ENCODE measurements at places on chromosomes 12 and 14.
A peak's percentile ranks its signal among the peaks of the same experiment; 100 is the strongest.

GRCh38 chr14:93953263-93953662 lies 23.1 kb downstream of the ASB2 start:
- DNase-seq: no peak

- no peak for DNase-seq
These were observed 13.5 kb downstream of the CEP170B start for GRCh38 chr14:104878582-104878981.

GRCh38 chr14:105508601-105509000 lies 17.6 kb downstream of the TEDC1 start:
- no peak for DNase-seq

- DNase-seq: no peak
These were observed 22.8 kb downstream of the COX8C start for GRCh38 chr14:93369713-93370266.

DNA sequence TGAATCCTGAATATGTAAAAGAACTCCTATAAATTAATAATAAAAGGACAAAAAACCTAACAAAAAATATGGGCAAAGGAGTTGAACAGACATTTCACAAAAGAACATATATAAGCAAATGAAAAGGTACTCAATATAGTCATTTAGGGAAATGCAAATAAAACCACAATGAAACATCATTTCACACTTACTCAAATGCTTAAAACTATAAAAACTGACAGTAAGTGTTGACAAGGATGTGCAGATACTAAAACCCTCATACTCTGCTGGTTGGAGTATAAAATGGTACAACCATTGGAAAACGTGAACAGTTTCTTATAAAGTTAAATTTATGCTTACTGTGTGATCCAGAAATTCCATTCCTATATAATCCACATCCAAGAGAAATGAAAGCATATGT lies 247.1 kb downstream of the GXYLT1 start:
- no peak for DNase-seq

- peak; percentile 11 for DNase-seq
These were observed 311.9 kb downstream of the DUSP6 start for GRCh38 chr12:89040146-89040964.

DNA sequence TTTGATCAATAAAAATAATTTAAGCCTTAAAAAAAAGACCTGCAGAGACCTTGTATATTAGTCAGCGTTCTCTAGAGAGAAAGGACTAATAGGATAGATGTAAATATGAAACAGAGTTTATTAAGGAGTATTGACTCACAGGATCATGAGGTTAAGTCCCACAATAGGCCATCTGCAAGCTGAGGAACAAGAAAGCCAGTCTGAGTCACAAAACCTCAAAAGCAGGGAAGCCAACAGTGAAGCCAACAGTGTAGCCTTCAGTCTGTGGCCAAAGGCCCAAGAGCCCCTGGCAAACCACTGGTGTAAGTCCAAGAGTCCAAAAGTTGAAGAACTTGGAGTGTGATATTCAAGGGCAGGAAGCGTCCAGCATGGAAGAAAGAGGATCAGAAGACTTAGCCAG lies 66.3 kb downstream of the TBX5 start:
- DNase-seq: no peak

- DNase-seq: no peak
These were observed 61.1 kb downstream of the SLC25A47 start for GRCh38 chr14:100384277-100384676.

DNA sequence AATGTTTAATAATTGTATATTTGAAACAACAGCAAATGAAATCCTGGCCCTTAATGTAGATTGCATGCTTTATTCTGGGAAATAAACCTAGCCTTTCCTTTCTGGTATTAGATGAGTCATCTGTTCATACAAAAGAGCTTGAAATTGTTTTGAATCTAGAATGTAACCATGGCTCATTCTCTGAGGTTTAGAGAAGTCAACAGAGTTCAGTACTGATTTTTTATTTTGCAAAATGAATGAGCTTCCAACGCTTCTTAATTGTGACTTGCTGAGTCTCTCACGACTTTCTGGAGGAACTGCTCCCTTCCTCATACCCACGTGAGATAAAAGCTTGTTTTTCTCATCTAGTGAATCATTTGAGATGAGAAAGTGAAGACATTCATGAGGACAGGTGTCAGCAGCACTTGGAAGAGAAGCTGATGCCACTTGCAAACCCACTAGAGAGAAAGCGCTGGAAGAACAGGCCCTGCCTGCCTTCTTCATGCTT lies 509.6 kb downstream of the VRK1 start:
- DNase-seq: no peak

GRCh38 chr12:10069099-10069498 lies 29.7 kb downstream of the CLEC1A start:
- peak; percentile 56 for DNase-seq

DNA sequence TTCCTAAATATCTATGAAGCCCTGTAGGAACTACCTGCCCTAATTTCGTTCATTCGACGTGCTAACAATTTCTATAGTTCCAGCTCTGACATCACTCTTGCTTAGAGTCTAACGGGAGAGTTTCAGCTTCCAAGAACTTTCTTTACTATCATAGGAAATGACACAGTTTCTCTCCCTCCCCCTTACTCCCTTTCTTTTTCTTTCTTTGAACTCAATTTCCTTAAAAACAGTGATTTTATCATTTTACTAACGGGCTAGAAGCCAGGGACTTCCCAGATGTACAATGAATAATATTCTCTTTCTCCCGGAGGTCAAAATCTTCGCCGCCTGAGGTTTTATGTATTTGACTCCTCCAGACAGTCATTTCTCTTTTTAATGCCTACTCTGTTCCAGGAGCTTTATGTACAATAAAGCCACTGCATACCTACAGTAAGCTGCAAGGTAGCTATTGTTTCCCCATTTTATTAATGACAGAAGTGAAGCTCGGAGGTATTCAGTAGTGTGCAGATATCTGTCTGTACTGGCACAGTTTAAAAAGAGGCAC lies 15.7 kb downstream of the SMCO2 start:
- peak; percentile 43 for DNase-seq

- peak; percentile 83 for DNase-seq
These were observed at the start of gene PALS1 for GRCh38 chr14:67241411-67242167. TSS of gene PALS1 (plus strand) at chr14:67241435. CDS start at chr14:67279171, 37,736 bp downstream.

GRCh38 chr12:26701604-26702215 lies 131.3 kb downstream of the ITPR2 start:
- peak; percentile 68 for DNase-seq

DNA sequence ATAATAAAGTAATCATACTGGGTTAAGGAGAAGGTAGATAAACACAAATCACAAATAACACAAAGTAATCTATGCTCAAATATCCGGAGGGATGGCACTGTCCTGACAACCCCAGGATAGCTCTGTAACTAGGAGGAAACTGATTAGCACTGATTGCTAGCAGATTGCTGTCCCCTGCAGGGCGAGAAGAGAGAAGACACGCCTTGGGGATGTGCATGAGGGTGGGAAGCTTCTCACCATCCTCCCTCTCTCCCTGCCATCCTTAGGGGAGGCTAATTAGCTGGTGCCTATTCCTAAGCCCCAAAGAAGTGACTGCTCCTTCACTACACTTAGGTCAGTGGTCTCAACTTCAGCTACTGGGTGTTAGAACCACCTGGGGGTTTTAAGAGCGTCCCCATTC lies 27.0 kb upstream of the TMEM260 start:
- no peak for DNase-seq

- DNase-seq: no peak
These were observed 59.4 kb downstream of the TTC7B start for GRCh38 chr14:90756755-90757345.

GRCh38 chr12:120642826-120643225 lies 2.4 kb downstream of the CABP1 start:
- DNase-seq: peak; percentile 27

GRCh38 chr12:8661751-8662150 lies 875 bp downstream of the MFAP5 start:
- no peak for DNase-seq

- no peak for DNase-seq
These were observed 44.8 kb downstream of the SSPN start for GRCh38 chr12:26239852-26240815.

GRCh38 chr12:9795945-9796344 lies 31.3 kb upstream of the KLRF1 start:
- no peak for DNase-seq

GRCh38 chr12:101749657-101750056 lies 10.4 kb upstream of the SYCP3 start:
- DNase-seq: no peak

DNA sequence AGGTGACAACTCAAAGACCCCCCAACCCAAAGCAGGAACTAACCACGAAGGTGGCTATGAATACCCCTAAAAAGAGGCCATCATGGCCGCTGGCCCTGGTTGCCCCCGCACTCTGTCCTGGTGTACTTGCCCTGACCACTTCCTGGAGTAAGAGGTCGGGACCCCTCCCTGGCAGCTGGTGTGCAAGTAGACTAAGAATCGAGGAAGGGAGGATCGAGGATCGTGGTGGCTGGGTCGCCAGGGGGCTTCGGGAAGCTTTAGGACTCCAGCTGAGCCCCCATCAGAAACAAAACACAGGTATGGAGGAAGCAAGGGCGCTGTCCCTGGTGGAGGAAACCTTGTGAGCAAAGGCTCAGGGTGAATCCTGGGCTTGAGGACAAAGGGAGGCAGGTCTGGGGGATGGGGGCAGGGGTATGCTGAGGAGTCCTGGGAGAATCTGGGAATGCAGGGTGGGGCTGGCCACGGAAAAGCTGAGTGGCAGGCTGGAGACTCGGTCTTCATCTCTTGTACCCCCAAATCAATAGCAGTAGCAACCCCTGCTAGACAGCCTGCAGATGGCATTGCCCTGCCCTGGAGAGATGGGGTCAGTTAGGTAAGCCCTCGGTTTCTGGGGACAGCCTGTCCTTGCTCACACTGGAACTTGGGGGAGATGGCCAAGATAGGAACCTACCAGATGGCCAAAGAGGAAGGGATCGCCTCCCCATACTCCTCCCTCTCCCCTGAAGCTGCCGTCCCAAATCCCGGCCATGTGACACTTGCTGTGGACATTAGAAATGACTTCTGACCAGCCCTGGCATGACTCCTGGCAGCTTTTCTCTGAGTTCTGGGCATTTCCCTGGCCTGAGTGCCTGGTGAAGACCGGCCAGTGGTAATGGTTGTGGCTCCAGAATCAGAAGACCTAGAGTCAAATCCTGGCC lies 45.3 kb upstream of the ESRRB start:
- no peak for DNase-seq

GRCh38 chr12:76455582-76456345 lies 103.8 kb downstream of the OSBPL8 start:
- peak; percentile 94 for DNase-seq

DNA sequence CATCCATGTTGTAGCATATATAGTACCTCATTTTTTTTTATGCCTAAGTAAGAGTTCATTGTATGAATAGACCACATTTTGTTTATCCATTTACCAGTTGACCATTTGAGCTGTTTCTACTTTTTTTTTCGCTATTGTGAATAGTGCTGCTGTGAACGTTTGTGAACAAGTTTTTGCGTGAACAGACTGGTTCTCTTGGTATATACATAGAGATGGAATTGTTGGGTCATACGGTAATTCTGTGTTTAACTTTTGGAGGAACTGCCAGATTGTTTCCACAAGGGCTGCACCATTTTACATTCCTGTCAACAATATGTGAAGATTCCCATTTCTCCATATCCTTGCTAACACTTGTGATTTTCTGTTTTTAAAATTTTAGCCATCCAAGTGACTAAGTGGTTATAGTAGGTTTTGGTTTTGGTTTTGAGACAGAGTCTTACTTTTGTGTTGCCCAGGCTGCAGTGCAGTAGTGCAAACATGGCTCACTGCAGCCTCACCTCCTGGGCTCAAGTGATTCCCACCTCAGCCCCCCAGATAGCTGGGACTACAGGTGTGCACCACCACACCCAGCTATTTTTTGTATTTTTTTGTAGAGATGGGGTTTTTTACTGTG lies 68.3 kb upstream of the AMN start:
- no peak for DNase-seq

Measured in HCEC 1CT (cell line).